ENCODE measurements at places on chromosomes 11 and 22.

GRCh38 chr22:43777286-43777685, 34.8 kb downstream of the EFCAB6 start:
- DNase-seq: no peak

- no peak for DNase-seq
Observed at GRCh38 chr11:121297872-121298271, 5.3 kb downstream of the SC5D start.

DNA sequence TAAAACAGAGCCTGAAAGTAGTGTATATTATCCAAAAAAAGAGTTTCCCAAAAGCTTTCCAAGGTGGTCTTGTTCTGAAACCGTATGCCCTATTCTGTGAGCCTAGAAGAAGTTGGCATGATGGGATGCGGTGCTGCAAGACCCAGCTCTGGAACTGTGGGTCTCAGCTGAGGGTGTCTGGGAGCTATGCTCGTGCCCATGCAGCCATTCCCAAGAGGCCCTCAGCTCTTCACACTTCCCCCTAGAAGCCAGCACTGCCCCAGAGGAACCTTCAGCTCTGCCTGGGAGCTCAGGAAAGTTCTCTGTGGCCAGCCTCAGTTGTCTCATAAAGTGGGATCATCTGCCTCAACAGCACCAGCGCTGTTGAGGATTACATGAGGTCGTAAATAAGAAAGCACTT, 6.4 kb upstream of the SYT12 start:
- no peak for DNase-seq

DNA sequence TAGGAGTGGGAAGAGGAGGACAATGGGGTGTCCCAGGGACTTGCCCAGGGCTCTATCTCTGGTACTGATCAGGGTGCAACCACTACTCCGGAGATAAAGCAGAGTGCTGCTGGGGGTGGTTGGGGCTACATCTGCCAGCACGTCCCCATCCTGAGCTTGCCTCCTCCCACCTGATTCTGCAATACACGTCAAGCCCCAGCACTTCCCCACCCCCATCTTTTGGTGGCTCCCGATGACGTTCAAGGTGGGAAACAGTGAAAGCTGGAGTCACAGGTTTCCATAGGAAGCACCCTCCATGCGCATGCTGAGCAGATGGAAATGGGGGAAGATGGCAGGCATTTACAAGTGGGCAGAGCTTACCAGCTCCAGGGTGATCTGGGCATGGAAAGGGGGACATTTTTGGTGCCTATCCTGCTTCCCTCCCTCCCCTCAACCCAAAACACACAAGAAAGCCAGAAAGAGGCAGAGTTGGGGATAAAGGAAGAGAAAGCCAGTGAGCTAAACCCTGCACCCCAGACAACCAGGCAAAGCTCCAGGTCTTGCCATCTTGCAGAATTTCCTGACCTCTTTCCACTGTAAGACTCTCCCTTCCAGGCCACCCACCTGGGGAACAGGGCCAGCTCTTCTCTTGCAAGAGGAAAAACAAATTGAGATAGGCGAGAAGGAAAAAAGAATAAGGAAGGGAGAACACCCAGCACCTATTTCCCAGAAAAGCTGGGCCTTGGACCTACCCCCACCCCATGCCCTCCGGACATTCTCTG, 15.8 kb downstream of the SYT7 start:
- DNase-seq: no peak

DNA sequence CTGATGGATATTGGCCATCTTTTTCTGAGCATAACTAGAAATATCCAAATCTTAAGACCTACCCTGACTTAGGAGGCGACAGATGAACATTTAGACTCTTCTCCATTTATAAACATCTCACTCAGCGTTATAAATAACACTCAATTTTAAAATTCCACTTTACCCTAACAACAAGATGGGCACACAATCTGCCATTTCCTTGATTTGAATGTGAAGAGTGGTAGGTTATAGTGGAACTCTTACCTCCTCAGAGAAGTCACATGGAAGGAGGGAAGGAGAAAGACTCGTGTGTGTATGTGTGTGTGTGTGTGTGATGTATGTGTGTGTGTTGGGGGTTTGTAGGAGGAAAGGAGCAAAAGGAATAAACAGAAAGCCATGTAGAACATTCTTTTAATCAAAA, 15.0 kb downstream of the SIAE start:
- no peak for DNase-seq

Measured in stimulated activated CD8-positive, alpha-beta memory T cell treated with anti-CD3 and anti-CD28 coated beads, Interleukin-12 subunit alpha, Interleukin-12 subunit beta, amount 100 ng/mL, for 4 hours (primary cell).